ENCODE measurements at places on chromosomes 3 and 15.
A peak's percentile ranks its signal among the peaks of the same experiment; 100 is the strongest.

DNA sequence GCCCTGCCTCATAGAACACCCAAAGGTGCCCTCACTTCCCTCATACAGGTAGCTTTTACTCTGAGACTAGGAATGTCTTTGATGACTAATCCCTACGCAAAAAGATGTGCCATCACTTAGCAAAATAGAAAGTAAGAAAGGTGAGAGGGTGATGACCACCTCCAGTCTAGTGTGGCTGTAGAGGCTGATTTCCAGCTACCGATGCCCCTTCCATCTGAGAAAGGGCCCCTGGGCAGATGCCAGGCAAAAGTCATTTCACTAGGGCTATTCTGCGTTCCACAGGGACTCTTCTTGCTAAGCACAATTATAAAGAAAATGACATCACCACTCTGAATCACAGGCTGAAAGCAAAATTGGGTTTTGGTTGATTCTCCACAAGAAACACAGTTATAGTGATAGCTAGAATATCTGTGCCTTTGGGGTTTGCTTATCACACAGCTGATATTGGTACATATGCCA is 77.4 kb downstream of the RBPMS2 start:
- DNase-seq: no peak

- DNase-seq: no peak
These were observed at the start of gene UPK1B for GRCh38 chr3:119173325-119173724. UPK1B (plus strand) TSS chr3:119173598; CDS start chr3:119186742, 13,144 bp downstream.

- no peak for DNase-seq
These were observed 254.7 kb downstream of the NFKBIZ start for GRCh38 chr3:102104033-102104432.

DNA sequence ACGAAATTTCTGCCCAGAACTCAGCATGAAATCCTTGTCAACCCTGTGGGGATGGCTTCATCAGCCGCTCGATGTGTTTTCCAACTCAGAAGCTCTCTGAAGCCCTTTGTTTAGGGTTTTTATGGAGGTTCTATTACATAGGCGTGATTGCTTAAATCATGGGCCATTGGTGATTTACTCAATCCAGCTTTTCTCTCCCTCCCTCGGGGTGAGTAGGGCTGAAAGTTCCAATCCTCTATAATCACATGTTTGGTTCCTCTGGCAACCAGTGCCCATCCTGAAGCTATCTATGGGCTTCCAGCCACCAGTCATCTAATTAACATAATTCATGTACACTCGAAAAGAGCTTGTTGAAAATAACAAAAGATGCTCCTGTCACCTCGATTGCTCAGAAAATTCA is 51.6 kb downstream of the GATM start:
- no peak for DNase-seq

GRCh38 chr3:194269610-194270145 is 81.5 kb downstream of the CPN2 start:
- DNase-seq: peak; percentile 85

DNA sequence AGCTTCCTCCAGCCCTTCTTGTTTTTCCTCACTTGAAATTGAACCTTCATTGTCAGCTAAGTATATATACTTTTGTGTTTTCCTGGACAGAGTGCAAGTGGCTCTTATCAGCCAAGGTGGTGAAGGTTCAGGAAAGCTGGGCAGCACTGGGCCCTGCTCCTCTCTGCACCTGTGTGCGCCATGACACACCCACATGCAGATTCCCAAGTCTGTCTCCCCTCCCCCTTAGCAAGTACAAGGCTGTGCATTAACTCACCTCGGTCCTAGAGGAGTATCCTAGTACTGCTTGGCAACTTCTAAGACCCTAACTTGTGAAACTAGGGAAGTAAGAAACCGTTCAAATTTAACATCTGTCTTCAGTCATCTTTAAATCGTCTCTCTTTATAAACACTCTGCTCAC is 85.8 kb downstream of the SLC49A4 start:
- DNase-seq: no peak

DNA sequence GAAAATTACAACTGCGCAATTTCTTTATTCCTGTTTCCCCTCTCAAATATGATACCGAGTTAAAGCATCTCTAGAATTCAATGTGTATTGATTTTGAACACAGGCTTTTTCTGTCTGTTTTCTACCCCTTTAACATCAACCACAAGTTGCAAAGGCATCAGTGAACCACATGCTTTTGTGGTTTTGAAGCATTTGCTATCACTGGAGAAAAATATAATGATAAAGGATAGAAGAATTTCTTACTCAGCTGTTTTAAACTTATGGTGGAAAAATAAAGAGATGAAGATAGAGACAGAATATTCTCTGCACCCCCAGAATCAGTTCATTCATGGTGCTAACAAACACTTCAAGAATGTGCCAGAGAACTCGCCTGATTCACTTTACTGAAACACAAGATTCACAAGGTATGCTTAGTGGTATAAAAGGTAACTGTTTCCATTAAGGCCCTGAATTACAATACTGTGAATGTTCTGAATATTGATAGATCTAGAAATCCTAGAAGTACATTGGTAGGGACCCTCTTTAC is 9.5 kb upstream of the DPPA4 start:
- DNase-seq: peak; percentile 22

DNA sequence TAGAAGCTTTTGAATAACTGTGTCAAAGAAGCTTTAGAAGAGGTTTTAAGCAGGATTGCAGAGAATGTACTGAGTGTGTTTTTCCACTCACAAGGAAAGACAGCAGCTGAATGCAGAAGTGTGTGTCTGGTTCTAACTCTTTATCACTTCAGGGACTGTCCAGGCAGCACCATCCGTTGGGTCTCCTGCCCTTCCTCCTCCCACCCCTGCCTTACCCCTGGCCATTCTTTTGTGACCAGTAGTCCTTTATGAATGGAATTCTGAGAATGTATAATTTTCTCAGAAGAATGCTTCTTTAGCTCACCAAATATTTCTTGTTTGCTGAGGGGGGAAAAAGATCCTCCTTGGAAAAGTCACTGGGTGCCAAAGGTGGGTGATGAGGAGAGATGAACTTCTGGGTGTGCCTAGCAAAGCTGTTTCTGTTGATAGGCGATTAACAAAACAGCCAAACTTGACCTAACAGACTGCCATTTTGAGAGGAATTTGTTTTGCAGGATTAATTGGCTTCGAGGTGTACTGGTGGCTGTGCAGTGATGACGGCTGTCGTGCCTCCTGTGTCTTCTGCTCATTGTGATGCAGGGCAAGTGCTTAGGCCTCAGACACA is 70.9 kb downstream of the IGF1R start:
- DNase-seq: peak; percentile 59

DNA sequence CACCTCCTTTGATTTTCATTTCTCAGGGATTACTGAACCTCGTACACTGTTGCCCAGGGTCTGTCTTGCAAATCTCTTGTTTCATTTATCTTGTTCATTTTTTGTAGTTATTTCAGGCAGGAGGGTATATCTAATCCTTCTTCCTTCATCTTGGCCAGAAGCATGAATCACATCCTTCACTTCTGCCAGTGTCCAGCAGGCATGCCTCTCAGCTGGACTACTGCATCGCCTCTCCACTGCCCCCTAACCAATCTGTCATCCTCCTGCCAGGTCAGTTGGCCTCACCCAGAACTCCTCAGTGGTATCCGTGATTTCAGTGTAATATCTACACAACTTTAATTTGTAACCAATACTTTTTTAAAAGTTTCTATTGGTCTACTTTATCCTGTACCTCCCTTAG is 297.9 kb downstream of the GABRG3 start:
- DNase-seq: no peak

DNA sequence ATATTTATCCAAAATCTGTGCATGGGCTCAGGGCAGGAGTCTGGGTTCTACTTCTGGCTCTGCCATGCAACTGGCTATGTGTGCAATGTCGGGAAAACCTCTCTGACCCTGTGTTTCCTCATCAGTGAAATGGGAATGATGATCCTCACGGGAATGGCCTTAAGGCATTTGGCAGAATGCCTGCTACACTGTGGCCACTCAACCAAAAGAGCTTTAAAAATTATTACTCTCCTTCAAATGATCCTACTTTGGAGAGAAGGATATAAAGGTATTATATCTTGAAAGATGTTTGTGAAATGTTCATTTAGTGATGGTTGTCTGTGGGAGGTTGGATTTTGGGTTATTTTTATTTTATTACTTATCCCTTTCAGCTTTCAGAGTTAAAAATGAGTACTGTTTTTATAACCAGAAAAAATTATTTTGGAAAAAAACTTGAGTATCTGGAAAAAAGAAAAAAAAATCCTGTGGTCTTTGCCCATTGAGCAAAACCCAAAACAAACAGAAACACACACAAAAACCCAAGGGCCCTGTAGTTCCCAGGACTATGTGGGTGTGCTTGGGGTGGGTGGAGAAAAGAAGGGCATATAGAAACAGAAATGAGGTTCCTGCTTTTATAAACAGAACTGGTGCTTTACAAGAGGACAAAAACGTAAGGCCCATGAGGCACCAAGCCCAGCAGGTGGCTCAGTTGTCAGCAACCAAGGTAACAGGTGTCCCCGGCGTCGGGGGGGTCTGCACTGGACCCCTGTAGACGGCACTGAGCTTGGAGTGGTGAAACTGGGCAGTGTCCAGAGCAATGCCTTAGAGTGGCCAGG is 22.0 kb downstream of the RGMA start:
- DNase-seq: no peak

DNA sequence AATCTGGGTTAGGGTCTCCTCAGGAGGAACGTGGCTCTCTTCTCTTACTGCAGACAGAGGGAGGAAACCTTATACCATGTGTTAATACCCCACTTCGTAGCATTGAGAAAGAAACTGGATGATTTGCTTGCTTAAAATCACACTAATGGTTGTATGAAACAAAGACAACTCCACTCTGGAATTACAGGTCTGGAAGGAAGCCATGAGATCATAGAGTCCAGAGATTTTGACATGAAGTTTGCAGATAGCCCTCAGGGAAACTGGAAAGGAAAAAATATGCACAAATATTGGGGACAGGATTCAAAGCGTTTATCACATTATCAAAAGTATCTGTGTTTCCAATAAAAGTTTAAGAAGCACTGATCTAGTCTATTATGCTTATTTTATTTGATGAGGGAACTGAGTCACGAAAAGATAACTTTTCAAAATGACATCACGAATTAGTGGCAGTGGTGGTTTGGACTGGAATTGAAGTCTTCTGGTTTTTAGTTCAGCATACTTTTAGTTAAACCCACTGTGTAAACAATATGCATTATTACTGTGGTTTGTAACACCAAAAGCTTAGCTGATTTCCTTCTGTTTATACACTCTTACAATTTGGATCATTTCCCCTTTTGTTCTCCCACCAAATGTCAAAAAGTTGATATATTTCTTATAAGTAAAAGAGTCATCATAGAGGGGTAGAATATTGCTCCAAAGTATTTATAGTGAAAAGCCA is 16.8 kb downstream of the FGF7 start:
- no peak for DNase-seq

GRCh38 chr3:79478620-79479019 is 289.2 kb downstream of the ROBO1 start:
- no peak for DNase-seq

GRCh38 chr3:183061391-183062172 is 37.7 kb downstream of the MCCC1 start:
- peak; percentile 47 for DNase-seq

DNA sequence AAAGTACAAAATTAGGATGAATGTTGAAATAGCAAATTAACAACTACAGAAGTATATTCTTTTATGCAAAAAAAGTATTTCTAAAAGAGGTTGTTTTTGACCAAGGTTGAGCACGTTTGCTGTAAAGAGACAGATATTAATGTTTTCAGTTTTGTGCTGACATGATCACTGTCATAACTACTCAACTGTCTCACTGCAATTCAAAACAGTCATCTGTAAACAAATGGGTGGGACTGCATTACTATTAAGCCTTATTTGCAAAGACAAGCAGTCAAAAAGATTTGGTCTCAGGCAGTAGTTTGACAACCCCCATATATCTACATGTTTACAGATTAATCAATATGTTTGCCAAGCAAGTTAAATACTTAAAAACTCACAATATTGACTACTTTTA is 109.1 kb upstream of the ZNF385D start:
- DNase-seq: no peak

DNA sequence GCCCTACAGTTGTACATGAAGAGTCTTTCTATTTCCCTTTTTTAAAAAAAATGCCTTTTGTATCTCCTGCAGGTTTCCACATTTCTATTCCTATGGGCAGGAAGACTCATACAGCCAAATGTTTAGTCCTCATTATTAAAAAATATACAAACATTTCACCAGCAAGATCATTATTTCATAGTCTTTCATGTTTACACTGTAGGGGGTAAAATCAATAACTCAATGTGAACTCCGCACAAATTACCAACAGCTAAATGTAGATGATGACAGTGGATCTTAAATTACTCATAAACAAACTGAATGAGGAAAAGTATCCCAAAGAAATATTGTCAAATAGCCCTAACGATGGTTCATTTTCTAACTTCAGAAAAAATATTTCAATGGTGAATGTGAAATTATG is 99.5 kb downstream of the MAGI1 start:
- no peak for DNase-seq

DNA sequence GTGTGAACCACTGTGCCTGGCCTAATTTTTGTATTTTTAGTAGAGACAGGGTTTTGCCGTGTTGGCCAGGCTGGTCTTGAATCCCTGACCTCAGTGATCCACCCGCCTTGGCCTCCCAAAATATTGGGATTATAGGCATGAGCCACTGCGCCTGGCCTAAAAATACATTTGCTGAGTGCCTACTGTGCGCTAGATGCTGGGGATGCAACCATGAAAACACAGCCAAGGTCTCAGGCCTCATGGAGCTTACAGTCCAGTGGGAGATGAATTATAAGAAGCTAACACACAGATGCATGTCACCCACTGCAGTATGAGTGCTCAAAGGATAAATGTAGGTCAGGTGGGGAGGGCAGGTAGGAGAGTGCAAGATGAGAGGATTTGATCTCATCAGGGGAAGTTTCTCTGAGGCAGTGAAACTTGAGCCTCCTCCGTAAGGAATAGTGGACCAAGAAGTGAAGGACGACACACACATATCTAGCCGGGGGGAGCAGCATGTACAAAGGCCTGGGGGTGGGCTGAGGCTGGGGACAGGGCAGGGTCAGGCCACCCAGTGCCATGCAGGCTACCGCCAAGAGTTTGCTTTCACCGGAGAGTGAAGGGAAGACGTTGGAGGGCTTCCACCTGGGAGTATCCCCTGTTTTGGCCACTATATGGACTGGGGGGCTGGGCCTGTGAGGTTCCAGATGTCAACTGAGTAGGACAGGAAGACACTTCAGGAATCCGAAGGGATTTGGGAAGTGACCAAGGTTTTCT is 24.3 kb downstream of the IRAK2 start:
- DNase-seq: no peak

GRCh38 chr3:58084166-58084565 is 75.9 kb downstream of the FLNB start:
- peak; percentile 51 for DNase-seq

GRCh38 chr3:40669176-40669575 is 144.4 kb downstream of the ZNF621 start:
- DNase-seq: no peak

DNA sequence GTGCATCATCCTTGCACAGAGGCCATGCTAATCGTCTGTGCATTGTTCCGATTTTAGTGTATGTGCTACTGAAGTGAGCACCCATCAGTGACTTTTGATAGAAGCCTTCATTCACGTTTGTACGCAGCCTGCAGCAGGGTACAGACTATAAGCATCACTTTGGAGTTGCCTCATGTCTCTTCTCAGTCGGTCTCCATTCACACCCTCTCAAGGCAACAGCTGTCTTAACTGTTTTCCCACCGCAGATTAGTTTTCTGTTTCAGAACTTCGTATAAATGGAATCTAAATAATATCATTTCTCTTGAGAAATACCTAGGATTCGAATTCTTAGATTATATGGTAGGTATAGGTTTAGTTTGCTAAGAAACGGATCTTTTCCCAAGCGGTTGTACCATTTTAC is 143.2 kb downstream of the KLHL25 start:
- no peak for DNase-seq
